Neural cell (in vitro differentiated cells): ENCODE measurements at places on chromosomes 5 and 9. TPM values are rescaled to one million over a fixed set of nuclear protein-coding genes. Genes with fewer than 3 reads are reported as not detected.

Gene AQP3
- polyA plus RNA-seq = 0.76 TPM in 1 of 2 replicates, not detected in the other

Gene ECM2
- polyA plus RNA-seq = 0.30 TPM in 1 of 2 replicates, not detected in the other

Gene TMEM174
- not detected in 2 replicates for polyA plus RNA-seq

Gene SLC1A3
- 1.9 and 3.5 TPM in 2 replicates for polyA plus RNA-seq

Gene EGFL7
- 8.2 and 12.5 TPM in 2 replicates for polyA plus RNA-seq

Gene NTNG2
- 0.26 and 0.43 TPM in 2 replicates for polyA plus RNA-seq

Gene TERT
- not detected in 2 replicates for polyA plus RNA-seq

Gene PPP3R2
- not detected in 2 replicates for polyA plus RNA-seq

Gene STC2
- polyA plus RNA-seq = 0.09 and 0.26 TPM in 2 replicates

Gene TMEM252
- not detected in 2 replicates for polyA plus RNA-seq
